ELR (cell line): ENCODE measurements at places on chromosomes 12 and 14.

GRCh38 chr14:106556665-106557289 is 1030.4 kb downstream of the TMEM121 start:
- no peak for DNase-seq

DNA sequence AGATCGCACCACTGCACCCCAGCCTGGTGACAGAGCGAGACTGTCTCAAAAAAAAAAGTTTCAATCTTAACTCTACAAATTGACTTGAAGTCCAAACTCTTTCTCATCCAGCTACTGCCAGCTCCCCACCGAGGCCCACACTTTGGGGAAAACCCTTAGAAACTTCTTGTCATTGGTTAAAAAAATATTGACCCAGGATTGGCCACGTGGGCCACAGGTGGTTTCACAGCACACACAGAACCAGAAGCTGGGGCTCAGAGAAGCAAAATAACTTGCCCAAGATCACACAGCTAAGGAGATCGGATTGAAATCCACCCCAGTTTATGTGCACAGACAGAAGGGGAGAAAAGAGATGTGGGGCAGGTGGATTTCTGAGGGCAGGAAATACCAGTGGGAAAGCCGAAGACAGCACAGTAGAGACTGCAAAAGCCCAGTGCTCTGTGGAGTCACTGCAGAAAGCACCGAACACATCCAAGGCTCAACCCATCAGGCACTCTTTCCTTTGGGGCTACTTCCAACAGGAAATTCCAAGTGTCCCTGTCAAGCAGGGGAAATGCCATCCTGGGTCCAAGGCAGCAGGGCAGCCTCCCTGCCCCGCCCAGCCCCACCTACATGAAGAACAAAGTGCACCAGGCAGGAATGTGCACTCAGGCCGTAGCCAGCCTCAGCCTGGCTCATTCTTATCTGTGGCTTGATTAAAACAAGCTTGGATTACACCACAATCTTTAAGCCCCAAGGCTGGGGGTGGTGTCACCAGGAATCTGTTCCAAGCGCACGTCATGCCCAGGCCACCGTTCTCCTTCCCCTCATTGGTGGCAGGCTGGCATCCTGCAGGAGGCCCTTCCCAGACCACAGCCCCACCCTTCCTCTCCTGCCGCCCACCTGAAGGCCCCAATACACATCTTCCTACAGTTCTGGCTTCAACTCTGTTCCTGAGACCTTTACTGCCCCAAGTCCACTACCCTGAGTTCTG is 72.5 kb downstream of the ITPK1 start:
- peak; percentile 85 for DNase-seq

- DNase-seq, result no peak
These were observed 530 bp upstream of the FOXN4 start for GRCh38 chr12:109309381-109310246.

GRCh38 chr12:34361721-34362316 is 339.5 kb downstream of the ALG10 start:
- no peak for DNase-seq

DNA sequence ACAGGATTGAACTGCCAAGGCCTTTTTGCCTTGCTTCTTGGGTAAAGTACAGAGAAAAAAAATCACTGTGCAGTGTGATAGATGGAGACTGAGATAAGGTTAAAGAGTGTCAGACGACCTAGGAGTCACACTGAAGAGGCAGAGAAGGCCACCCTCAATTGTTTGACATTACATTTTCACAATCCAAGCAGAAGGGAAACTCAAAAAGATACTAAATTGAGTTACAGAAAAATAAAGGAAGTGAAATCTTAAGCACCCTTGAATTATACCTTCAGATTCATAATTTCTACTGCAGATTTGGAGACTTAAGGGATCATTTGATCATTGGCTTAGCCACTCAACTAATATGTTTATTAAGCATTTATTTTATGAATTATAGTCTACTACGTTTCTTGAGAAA is 97.1 kb downstream of the MYF5 start:
- no peak for DNase-seq

DNA sequence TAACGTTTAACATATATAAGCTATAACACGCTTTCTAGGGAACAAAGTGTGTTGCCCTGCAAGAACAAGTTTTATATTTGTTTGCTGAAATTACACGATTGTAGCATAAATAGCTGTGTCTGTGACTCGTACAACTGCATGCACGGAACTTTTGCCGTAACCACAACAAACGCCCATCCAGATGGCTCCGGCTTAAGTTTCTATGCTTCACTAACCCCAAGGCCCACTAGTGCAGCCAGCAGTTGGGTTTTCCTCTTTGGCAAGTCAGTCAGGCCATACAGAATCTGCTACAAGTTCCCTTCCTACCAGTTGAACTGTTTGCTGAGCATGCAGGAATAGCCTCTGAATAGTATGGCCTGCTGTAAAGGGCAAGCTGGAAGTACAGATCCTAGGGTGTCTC is 12.1 kb downstream of the CSRP2 start:
- DNase-seq, result no peak

DNA sequence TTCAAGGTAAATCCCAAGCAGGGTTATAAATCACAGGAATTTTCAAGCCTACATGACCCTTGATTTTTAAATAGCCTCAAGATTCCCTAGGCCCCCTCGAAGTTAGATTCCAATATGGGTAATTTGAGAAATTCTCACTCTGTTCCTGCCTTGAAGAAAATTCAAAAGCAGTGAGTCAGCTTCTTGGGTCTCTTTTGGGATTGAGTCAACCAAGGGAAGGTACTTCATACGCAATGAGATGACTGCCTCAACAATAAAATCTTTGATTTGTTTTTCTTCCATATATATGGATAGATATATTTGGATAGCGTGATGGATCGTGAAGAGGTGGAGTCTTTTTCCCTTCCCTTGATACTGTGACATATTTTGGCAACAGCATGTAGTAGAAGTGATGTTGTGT is 180.4 kb upstream of the ATP2B1 start:
- DNase-seq, result peak; percentile 66

DNA sequence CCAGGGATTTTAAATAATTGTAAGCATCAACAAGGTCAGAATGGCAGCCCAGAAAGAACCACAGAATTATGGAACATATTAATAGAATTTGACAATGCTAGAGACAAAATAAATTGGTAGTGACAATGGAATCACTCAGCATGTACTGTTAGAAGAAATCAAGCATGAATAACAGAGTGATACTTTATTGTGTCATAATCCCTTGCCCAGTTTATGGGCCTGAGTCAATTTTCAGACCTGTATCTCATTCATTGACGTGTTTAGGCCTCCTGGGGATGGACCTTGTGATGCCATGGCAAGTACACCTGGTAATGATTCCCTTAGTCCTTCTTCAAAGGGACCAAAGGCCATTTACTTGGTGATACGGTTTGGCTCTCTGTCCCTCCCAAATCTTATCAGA is 12.8 kb upstream of the CCDC91 start:
- DNase-seq, result no peak

- DNase-seq, result peak; percentile 21
These were observed 222.0 kb upstream of the CPNE8 start for GRCh38 chr12:39127401-39127800.

GRCh38 chr12:39905152-39905551 is 200.7 kb downstream of the SLC2A13 start:
- no peak for DNase-seq

GRCh38 chr12:47377414-47378221 is 297.9 kb upstream of the AMIGO2 start:
- peak; percentile 94 for DNase-seq

DNA sequence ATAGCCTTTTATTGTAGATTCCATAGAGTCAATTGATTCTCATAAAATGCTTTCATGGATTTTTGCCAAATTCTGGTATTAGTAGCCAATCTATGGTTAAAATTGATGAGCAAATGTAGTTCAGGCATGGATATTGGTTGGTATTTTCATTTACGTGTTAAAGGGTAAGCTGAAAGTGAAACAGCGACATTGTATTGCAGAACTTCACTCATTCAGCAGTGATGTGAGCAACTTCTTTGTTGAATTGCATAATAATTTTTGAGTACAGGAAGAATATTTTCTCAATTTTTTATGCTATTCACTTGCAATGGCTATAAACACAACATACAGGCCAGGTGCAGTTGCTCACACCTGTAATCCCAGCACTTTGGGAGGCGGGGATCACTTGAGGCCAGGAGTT is 24.2 kb upstream of the FAM222A start:
- no peak for DNase-seq

DNA sequence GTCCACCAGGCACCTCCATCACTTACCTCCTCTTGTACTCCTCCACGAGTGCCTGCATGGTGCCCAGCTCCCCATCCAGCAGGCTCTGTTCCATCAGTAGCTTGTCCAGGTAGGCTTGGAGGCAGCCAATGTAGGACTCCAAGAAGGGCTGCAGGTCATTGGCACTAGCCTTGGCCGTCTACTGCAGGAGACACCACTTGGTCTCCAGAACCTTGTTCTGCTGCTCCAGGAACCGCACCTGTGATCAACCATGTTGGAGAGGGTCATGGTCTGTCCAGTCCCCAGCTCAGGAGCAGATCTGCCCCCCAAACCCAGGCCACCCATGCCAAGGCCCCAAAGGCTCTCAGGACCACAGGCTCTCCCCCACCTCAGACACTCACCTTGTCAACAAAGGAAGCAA is 23.9 kb downstream of the KRT76 start:
- no peak for DNase-seq

DNA sequence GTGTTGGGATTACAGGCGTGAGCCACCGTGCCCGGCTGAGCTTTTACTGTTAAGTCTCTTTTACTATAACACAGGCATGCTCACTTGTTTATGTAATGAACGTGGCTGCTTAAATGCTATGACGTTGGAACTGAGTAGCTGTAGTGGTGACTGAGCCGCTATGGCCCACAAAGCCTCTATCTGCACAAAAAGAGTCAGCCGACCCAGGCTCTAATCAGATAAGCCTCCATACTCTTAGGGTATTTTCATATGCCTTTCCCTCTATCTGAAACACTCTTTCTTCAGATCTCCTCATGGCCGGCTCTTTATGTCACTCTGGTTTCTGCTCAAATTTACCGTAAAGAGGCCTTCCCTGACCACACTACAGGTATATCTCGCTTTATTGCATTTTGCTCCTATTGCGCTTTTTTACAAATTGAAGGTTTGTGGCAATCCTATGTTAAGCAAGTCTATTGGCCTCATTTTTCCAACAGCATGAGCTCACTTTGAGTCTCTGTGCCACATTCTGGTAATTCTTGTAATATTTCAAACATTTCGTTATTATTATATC is 8.0 kb downstream of the SLC2A14 start:
- DNase-seq, result no peak

DNA sequence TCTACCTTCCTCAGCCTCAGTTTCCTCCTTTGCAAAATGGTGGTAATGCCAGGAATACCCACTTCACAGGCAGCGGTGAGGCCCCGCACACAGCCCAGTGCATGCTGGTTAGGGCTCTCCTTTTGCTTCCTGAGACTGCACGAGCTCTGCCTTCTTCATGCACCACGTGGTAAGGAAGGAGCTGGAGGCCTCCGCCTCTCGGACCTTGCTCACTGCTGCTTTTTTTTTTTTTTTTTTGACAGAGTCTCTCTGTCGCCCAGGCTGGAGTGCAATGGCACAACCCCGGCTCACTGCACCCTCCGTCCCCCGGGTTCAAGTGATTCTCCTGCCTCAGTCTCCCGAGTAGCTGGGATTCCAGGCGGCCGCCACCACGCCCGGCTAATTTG is 18.1 kb downstream of the TAMALIN start:
- no peak for DNase-seq

DNA sequence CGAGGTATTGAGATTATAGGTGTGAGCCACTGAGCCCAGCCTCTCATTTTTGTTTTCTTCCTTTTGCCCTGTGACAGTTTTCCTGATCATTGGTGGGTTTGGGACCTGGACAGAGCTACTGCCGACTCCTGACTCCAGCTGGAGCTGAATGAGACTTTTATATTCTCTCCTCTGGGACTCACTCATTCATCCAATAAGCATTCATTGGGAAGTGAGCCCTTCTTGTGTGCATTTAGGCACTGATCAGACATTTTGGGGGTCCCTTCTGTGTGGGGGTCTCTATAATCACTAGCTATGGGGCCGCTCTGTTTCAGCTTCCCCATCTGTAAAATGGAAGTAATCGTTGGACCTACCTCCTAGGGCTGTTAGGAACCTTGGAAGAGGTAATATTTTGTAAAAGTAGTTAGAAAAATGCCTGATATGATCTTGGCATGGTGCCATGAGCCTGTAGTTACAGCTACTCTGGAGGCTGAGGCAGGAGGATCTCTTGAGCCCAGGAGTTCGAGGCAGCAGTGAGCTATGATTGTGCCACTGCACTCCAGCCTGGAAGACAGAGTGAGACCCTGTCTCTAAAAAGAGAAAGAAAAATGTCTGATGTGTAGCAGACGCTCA is 7.2 kb downstream of the SH2B3 start:
- DNase-seq, result no peak

DNA sequence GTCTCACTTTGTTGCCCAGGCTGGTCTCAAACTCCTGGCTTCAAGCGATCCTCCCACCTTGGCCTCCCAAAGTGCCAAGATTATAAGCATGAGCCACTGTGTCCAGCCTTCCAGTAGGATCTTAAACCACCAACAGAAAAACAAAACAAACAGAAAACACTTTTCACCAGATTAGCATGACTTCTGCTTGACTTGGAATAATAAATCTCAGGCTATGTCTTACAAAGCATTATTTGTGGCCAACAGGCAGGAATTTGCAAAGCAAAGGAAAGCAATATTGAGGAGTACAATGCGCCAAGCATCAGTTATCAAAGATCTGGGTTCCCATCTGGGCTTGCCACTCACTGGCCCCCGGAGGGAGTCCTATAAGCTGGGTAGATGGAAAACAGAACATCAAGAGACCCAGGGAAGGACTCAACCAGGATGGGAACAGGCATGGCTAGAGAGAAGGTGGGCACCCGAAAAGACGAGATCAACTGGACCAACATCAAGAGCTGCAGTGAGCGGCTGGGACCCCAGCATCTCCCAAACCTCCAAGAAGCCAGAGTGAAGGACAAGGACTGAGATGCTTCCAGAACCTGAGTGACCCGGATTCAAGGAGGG is 101.2 kb downstream of the TMEM30B start:
- DNase-seq, result peak; percentile 24

- DNase-seq, result no peak
These were observed 43.2 kb downstream of the DUSP16 start for GRCh38 chr12:12519354-12519998.

DNA sequence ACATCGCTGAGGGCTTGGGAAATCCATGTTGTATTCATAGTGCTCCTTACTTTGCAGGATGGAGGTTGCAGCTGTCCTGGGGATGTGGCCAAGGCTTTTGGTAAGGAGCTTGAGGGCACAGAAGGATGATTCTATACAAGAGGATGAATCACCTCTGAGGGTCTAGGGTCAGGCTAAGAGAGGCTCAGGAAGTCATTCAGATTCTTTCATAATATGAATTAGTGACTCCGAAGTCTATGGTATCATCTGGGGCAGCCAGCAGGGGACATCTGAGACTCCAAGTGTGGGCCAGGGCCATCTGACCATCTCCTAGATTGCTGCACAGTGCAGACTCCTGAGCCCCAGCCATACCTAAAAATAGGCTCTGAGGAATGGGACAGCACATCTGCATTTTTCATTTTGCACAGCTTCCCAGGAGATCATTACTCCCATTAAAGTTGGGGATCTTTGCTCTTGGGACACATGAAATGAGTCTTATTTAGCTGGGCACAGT is 4.8 kb downstream of the GMPR2 start:
- DNase-seq, result peak; percentile 55

- peak; percentile 19 for DNase-seq
These were observed 5.1 kb downstream of the DPPA3 start for GRCh38 chr12:7716381-7716780.
